ENCODE measurements at places on chromosomes 2 and 18.
A peak's percentile ranks its signal among the peaks of the same experiment; 100 is the strongest.

- no peak for DNase-seq
Observed at GRCh38 chr2:236646871-236647270, 77.2 kb downstream of the ACKR3 start.

DNA sequence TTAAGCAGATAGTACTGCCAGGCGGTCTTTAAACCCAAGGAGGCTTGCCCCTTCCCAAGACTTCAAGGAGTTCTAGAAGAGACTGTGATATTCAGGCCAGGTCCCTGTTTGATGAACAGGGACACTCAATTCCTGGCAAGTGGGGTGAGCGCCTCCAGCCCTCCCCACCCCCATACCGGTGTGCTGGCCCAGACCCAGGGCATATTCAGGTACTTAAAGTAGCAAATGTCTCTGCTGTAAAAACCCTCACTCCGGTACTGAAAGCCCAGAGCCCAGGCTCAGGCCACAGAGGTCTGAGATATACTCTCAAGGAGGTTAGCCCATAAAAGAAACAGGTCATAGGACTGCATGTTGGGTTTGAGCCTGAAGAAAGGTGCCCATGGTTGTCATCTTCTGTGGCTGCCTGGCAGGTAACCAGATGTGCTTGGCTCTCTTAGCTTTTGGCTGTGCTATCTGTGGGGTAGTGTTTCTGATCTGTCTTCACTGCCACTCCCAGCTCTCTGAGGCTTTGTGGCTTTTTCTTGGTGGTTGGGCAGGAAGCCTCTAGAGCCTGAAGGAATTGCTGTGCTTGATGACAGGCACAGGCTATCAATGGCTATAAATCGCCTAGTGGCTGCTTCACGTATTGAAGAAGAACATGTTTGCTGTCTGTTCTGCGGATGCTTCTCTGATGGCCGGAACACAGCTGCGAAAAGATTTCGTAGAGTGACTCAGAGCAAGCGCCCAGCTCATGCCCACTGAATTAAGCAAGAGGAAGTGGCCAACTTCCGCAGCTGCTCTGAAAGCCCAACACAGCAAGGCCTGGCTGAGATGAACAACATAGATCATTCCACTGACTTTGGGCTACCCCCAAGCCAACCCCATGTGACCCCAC lies 63.3 kb upstream of the ALPP start:
- peak; percentile 87 for DNase-seq

DNA sequence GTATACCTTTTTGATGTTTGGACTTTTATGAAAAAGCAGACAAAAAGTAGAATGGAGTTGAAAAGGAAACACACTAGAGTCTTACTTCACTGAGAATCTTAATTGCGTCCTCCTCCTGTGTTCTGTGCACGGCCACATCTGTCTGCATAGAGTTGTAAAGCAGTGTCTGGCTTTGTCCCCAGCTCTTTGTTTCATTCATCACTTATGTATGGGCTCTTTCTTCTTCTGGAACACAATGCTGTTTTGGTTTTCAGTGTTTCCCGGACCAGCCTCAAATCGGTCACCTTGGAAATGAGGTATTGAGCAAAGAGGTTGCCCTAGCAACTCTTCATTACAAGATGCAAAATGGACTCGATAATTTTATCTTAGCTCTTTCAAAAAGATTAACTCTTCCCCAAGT lies 104.3 kb upstream of the CNGA3 start:
- DNase-seq, result no peak

DNA sequence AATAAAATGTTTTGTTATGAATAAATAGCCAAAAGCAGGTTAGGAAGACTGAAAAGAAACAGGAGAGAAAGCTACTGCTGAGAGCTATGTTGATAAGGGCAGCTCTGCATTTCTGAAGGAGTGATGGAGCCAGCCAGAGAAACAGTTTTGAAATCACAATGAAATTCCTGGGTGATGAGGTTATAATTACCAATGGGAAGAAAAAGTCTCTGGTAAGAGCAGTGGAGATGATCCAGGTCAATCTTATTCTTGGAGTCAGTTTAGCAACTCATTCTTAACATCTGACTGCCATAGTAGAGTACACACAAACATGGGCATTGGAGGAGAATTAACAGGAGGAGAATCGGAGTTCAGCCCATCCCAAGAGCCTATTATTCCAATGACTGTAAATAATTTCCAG lies 2.4 kb downstream of the ALKAL2 start:
- DNase-seq, result no peak

GRCh38 chr18:41126541-41127235 lies 828.3 kb upstream of the PIK3C3 start:
- DNase-seq, result no peak

- DNase-seq, result no peak
Observed at GRCh38 chr2:25557179-25558036, 116.0 kb downstream of the DTNB start.

DNA sequence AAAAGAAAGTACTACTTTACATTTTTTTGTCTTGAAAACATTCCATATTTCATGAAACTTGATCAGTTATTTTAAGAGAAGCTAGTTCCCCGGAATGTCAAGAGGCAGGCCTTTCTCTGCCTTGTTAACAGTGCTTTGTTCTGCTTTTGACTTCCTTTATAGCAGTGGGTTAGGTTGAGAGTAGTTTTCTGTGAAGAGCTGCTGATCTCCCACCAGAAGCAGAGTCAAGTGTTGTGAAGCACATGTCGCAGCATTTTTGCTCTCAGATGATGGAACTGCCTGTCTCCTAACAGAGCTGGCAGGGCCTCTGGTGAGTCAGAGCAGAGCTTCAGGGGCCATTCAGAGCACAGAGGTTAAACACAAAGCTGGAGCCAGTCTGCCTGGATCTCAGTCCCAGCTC lies 871.8 kb downstream of the SLC4A3 start:
- DNase-seq, result no peak

- DNase-seq, result no peak
Observed at GRCh38 chr2:57402755-57403154, 643.9 kb upstream of the VRK2 start.

DNA sequence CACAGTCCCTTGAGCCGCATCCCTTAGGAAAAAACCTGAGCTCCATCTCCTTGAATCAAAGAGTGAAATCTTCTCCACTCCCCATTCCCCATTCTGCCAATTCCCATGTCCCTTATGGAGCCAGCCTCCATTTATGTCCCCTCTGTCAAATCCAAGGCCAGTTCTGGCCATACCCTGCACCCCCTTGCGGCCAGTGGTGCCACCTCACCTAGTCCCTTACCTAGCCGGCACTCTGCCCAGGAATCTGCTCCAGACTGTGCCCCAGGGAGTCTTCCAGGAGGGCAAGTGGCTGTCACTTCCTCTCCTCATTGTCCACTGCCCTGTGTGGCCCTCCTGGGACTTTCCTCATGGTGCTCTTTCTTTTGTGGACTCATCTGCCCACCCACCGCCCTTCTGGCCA lies 195.4 kb upstream of the RMP24 start:
- no peak for DNase-seq

DNA sequence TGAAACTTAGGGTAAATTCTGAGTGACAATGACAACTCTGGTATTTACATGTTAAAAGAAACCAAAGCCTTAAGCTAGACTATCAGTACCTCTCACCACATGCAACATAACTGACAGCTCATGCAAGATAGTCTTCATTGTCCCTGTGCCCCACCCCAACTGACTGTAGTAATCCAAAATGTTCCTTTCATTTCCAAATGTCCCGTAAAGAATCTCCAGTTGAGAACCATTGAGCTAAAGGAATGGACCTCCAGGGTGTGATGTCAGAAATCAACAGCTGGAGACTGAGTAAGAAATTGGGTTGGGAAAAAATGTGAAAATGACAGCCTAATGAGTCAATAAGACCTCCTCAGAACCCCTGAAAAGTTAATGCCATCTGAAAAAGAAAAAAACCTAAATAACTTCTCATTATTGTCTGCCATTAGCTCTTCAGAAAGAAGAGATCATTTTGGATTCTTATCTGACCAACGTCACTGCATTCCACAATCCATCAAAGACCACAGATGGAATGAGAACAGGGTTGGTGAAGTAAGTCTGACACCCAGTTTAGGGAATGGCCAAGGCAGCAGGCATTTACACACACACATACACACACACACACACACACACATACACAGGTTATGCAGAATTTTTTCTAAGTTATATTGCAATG lies 51.7 kb upstream of the ACVR2A start:
- DNase-seq, result no peak

- no peak for DNase-seq
Observed at GRCh38 chr2:174738841-174739240, 25.4 kb downstream of the CHRNA1 start.

DNA sequence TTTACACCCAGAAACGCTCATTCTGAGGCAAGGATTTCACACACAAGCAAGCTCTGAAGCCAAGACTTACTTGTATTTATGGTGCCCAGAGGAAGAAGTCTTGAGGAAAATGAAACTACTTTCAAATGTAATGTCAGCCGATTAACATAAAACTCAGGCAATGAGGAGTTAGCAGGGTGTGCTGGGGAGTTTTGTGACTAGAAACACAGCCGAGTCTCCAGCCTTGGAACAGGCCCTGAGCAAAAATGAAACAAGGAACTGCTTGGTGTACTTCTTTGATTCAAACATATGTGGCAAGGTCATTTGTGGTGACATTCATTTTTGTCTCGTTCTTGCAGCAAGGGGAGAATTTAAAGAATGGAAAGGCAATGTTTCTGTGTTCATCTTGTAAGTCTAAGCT lies 4.5 kb downstream of the DYTN start:
- DNase-seq, result no peak

GRCh38 chr18:24710474-24710873 lies 250.0 kb downstream of the HRH4 start:
- no peak for DNase-seq

Measured in CD4-positive, alpha-beta T cell treated with Interleukin-6 at 100 ng/mL for 8 hours (primary cell).